Right lobe of liver (tissue), 6 donors: ENCODE measurements at places on chromosomes 12 and 14.

DNA sequence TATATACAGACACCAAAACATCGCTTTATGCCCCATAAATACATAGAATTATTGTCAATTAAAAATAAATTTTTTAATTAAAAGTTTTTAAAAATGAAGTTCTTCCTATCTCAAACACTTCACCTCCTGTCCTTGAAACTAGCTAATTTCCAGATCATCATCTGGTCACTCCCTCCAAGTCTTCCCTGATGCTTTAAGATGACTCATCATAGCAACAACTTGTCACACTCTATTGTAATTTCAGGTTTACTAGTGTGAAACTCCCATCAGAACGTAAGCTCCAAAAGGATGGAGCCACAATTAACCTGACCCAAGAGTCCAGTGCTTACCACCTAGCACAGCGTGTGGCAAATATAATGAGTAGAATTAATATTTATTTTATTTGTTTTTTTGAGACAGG is 16.3 kb downstream of the GXYLT1 start:
- no peak for DNase-seq

DNA sequence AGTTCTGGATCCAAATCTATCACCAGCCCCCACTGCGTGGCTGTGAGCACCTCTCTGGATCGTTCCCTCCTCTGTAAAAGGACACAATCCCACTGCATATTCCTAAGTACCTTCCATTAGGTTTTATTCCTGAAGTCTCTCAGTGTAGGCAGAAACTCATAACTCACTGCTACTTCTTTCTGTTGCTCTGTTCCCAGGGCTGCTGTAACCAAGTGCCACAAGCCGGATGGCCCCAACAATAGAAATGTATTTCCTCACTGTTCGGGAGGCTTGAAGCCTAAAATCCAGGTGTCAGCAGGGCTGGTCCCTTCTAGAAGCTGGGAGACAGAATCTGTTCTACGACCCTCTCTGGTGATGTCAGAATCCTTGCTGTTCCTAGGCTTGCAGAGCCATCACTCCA is 24.9 kb downstream of the FOXN3 start:
- no peak for DNase-seq

- DNase-seq: no peak
Measured at GRCh38 chr12:123645878-123646277, 12.2 kb downstream of the GTF2H3 start.

DNA sequence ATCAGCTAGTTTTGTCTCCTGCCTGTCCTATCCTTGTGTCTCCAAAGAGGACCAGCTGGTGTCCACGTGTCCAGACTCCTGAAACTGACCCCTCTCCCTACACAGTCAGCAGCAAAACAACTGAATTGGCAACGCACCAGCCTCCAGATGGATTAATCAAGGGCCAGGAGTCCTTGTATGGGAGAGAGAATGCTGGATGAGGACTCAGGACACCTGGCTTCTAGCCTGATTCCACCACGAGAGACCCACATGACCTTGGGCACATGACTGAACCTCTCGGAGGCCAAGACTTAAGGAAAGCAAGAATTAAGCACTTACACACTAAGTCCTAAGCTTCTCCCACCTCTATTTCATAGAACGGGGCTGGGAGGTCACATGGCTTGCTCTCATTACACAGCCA is 60.4 kb upstream of the CMKLR1 start:
- DNase-seq: no peak

DNA sequence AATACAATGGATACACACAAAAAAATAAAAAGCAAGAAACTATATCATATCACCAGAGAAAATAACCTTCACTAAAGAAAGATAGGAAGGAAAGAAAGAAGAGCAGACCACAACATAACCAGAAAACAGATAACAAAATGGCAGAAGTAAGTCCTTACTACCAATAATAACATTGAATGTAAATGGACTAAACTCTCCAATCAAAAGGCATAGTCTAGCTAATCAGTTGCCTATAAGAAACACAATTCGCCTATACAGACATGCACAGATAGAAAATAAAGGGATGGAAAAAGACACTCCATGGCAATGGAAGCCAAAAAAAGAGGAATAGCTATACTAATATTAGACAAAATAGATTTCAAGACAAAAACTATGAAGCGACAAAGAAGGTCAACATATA is 8.9 kb upstream of the TAS2R30 start:
- no peak for DNase-seq
